Vagina (tissue), 2 donors: ENCODE measurements at places on chromosomes 7 and 10.
A peak's percentile ranks its signal among the peaks of the same experiment; 100 is the strongest.

- DNase-seq: no peak
- no peaks in the 10 kb centered on the region for H3K4me1 ChIP-seq
- H3K36me3 ChIP-seq: no peaks in the 10 kb centered on the region
- no peak overlapping the region for H3K4me3 ChIP-seq
Observed at GRCh38 chr7:106681815-106682495, 21.0 kb upstream of the CCDC71L start.

GRCh38 chr10:92644921-92645320 is 44.8 kb upstream of the HHEX start:
- no peaks in the 10 kb centered on the region for H3K4me1 ChIP-seq
- no peak overlapping the region for H3K27ac ChIP-seq
- no peaks in the 10 kb centered on the region for H3K36me3 ChIP-seq
- H3K27me3 ChIP-seq: no peaks in the 10 kb centered on the region
- no peak for DNase-seq
- no peak overlapping the region for H3K4me3 ChIP-seq

DNA sequence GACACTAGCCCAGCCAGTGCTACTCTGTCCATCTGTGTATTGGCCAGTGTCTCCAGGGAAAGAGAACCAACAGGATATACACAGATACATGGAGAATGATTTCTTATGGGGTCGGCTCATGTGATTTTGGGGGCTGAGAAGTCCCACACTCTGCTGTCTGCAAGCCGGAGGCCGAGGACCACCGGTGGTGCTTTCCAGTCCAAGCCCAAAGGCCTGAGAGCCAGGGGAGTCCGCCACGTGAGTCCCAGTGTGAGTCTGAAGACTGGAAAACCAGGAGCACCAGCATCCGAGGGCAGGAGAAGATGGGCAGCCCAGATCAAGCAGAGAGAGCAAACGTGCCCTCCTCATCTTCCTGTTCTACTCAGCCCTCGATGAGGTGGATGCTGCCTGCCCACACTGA is 71.5 kb downstream of the C10orf143 start:
- no peak for DNase-seq
- no peaks in the 10 kb centered on the region for H3K4me1 ChIP-seq
- H3K27me3 ChIP-seq: no peaks in the 10 kb centered on the region
- no peak overlapping the region for H3K4me3 ChIP-seq

DNA sequence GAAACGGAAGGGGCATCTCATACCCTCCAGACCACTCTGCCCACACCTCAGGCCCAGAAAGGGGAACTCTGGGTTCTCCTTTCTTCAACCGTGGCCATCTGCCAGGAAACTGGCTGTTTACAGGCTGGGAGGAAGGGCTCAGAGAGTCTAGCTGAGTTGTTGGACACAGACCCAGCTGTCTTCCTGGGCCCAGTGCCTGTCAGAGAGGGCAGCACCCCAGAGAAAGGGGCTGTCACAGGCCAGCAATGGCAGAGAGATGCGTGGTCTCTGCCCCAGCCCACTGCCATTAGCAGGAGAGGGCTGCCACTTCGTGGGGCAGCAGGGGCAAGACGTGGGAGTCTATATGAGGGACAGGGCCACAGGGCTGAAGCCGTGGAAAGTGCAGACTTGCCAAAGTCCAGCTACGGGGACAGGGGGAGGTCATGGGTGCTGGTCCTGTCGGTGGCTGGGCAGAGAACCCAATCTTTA is 11.0 kb downstream of the GRID1 start:
- no peak overlapping the region for H3K27ac ChIP-seq
- DNase-seq: no peak
- H3K4me3 ChIP-seq: no peak overlapping the region
- H3K4me1 ChIP-seq: no peaks in the 10 kb centered on the region

- no peaks in the 10 kb centered on the region for H3K36me3 ChIP-seq
- peaks cover 19% of the 10 kb centered on the region for H3K4me1 ChIP-seq
- peak overlapping the region; percentile 79 for H3K27ac ChIP-seq
- H3K4me3 ChIP-seq: no peak overlapping the region
- H3K27me3 ChIP-seq: no peaks in the 10 kb centered on the region
Observed at GRCh38 chr7:55178863-55179773, 160.3 kb downstream of the EGFR start.

DNA sequence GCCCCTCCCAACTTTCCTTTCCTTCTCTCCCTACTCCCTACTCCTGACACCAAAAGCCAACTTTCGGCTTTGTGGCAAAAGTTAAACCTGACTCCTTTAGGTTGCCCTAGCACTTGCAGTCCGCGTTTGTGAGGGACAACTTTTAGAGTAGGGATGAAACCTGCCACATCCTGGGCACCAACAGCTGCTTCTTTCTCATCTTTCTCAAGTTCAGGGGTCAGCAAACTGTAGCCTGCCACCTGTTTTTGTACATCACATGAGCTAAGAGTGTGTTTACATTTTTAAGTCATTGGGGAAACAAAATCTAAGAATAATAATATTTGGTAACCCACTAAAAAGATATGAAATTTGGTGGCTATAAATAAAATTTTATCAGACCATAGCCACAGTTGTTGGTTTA is 660.6 kb downstream of the KCNMA1 start:
- no peak overlapping the region for H3K27ac ChIP-seq
- H3K27me3 ChIP-seq: no peaks in the 10 kb centered on the region
- no peak for DNase-seq
- H3K36me3 ChIP-seq: no peaks in the 10 kb centered on the region
- H3K4me3 ChIP-seq: no peak overlapping the region
- H3K4me1 ChIP-seq: peaks cover 31% of the 10 kb centered on the region

- no peak overlapping the region for H3K27ac ChIP-seq
- no peaks in the 10 kb centered on the region for H3K4me1 ChIP-seq
- no peak for DNase-seq
- H3K4me3 ChIP-seq: no peak overlapping the region
Observed at GRCh38 chr10:115866691-115867090, 406.3 kb downstream of the GFRA1 start.

DNA sequence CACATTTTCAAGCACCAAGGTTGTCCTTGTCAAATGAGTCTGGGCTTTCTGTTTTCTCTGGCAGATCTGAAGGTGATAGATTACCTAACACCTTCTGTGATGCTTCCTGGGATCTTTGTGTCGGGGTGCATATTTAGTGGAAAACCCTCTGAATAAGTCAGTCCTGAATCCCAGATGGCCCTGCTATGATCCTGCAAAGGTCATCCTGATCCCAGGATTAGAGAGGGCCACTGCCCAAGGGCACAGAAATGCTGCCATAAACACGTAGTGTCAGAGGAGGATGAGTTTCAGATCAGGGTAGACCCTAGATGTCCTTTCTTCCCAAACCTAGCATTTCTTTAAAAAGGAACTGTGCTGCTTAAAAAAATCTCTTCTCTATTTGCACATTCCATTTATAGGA is 19.0 kb downstream of the AGR2 start:
- no peak for DNase-seq
- H3K27me3 ChIP-seq: no peaks in the 10 kb centered on the region
- no peak overlapping the region for H3K4me3 ChIP-seq
- no peak overlapping the region for H3K27ac ChIP-seq
- H3K4me1 ChIP-seq: no peaks in the 10 kb centered on the region

GRCh38 chr7:23597094-23598091 is at the start of gene CCDC126:
TSS of gene CCDC126 (plus strand) at chr7:23597382. CDS start at chr7:23611316, 13,934 bp downstream.
- peak within 1 kb of the TSS; percentile 94 for H3K27ac ChIP-seq
- peak within 1 kb of the TSS; percentile 95 for H3K4me3 ChIP-seq
- H3K4me1 ChIP-seq: peaks cover 33% of the 10 kb centered on the region
- no peak for DNase-seq
- no peaks in the 10 kb centered on the region for H3K36me3 ChIP-seq
- no peaks in the 10 kb centered on the region for H3K27me3 ChIP-seq

- no peaks in the 10 kb centered on the region for H3K36me3 ChIP-seq
- H3K27me3 ChIP-seq: no peaks in the 10 kb centered on the region
- H3K4me1 ChIP-seq: no peaks in the 10 kb centered on the region
- no peak for DNase-seq
- H3K4me3 ChIP-seq: no peak overlapping the region
- no peak overlapping the region for H3K27ac ChIP-seq
Observed at GRCh38 chr7:40887099-40887498, 752.3 kb downstream of the SUGCT start.

- no peaks in the 10 kb centered on the region for H3K36me3 ChIP-seq
- peaks cover 44% of the 10 kb centered on the region for H3K4me1 ChIP-seq
- no peak for DNase-seq
- H3K27me3 ChIP-seq: no peaks in the 10 kb centered on the region
Observed at GRCh38 chr10:29649561-29650551, 15.1 kb upstream of the SVIL start.

DNA sequence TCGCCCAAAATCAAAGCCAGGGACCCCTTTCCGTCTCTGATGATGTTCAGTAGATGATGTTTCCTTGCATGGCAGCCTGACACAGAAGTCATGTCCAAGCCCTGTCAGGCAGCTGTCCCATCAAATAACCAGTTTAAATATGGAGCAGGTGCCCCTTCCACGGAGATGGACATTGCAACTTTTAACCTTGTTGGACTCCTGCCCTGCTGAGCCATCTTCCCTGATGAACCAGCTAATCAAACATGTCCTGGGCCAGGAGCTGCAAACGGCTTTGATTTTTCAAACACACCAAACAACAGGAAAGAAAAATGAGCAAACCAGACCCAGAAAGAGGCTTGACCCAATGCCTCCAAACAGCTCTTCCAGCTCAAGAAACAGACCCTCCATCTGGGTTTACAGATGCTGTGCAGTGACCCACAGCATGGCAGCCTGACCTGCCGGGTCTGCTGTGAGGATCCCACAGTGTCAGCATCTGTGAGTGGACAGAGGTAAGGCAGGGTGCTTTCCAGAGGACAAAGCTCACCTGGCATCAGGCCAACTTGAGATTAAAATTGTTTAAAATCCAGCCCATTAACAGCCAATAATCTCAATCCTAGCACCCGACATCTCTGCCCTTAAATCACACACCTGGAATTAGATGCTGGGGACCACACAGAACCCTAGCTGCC is 372.6 kb downstream of the GRID1 start:
- no peaks in the 10 kb centered on the region for H3K4me1 ChIP-seq
- no peak overlapping the region for H3K4me3 ChIP-seq
- DNase-seq: no peak
- no peaks in the 10 kb centered on the region for H3K27me3 ChIP-seq

DNA sequence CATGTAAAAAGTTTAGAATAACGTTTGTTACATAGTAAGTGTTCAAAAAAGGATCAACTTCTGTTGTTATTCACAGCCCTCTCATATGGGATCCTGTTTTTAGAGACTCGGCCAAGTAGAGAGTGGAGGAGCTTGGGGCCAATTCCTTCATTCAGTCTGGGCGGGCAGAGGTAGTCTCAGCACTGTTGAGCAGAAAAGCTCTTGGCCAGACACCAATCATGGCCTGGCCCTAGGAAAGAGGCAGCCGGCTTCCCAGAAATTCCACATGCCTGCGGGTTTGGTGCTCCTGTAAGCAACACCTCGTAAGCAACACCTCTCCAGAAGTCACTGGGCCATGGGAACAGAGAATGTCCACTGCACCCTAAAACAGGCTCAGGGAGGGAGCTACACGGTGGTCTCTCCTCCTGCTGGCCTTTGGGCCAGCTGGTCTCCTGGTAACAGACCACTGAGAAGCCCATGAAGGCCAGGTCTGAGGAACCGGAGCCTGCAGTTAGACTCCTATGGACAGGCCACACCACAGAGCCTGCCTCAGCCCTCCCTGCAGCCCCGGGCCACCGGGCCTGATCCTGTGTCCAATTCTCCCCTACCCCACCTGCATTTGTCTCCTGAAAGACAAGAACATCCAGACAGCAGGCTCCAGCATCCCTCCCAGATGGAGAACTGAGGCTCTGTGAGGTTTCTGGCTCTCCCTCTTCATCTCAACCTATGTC is 149.1 kb downstream of the GRID1 start:
- H3K27me3 ChIP-seq: no peaks in the 10 kb centered on the region
- H3K27ac ChIP-seq: no peak overlapping the region
- no peak for DNase-seq
- no peaks in the 10 kb centered on the region for H3K4me1 ChIP-seq
- H3K4me3 ChIP-seq: no peak overlapping the region

DNA sequence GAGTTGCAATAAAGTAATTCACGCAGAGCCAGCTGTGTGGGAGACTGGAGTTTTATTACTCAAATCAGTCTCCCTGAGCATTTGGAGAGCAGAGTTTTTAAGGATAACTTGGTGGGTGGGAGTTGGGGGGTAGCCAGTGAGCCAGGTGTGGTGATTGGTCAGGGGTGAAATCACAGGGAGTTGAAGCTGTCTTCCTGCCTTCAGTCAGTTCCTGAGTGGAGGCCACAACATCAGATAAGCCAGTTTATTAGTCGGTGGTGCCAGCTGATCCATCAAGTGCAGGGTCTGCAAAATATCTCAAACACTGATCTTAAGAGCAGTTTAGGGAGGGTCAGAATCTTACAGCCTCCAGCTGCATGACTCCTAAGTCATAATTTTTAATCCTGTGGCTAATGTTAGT is 3.3 kb upstream of the CYP51A1 start:
- H3K27ac ChIP-seq: no peak overlapping the region
- no peaks in the 10 kb centered on the region for H3K36me3 ChIP-seq
- H3K4me3 ChIP-seq: no peak overlapping the region
- no peaks in the 10 kb centered on the region for H3K27me3 ChIP-seq
- peaks cover 19% of the 10 kb centered on the region for H3K4me1 ChIP-seq
- DNase-seq: no peak
